ENCODE measurements at places on chromosomes 12 and 14. TPM values are rescaled to one million over a fixed set of nuclear protein-coding genes. Genes with fewer than 3 reads are reported as not detected.

Gene DDHD1
- 8.1 TPM for total RNA-seq

Gene SLC17A8
- total RNA-seq, result not detected

GRCh38 chr12:119715268-119715620 lies 47.3 kb downstream of the PRKAB1 start:
- no peak for DNase-seq

GRCh38 chr14:88987516-88987915 lies 163.1 kb downstream of the TTC8 start:
- DNase-seq, result no peak

DNA sequence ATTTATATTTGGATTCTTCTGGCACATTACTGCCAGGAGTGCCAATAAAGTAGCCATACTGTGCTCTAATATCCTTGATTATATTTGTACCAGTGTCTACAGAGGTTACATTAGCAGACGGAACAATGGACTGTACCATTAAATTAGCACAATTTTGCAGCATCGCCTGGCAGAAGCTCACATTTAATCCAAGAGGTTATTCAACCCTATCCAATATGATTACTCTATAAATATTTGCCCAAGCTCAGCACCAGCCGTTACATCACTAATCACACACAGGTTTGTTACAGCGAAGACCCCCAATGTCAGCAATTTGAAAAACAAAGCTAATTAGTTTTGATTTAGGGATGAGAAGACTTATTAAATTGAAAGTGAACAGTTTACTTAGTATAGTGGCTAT lies 16.9 kb upstream of the MGST1 start:
- no peak for DNase-seq

DNA sequence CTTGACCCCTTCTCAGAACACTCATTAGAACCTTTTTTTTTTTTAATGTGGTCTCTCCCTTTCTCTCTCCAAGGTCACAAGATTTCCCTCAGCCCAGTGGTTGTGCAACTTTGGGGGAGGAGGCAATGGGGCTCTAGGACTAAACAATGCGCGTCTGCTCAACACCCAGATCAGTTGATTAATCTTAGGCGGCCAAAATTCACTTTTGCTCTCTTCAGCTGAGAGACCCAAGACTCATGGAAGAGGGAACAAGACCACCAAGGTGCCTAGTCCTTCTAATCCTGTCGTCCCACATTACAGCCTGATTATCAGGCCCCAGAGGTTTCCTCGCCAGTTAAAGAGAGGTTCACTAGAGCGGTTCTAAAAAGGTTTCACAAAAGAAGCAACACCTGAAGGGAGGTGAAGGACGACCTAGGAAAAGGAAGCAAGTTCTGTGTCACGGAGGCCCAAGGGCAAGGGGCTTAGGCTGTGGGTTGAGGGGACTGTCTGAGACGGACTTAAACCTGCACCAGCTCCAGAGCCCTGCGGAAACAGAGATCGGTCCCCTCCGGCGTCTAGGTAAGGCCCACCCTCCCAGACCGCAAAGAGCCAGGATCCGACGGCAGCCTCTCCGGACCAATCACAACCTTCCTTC lies 824 bp upstream of the TARBP2 start:
- DNase-seq, result no peak

Gene PLCZ1
- not detected for total RNA-seq

- DNase-seq, result no peak
These were observed 781 bp downstream of the ADGRD1 start for GRCh38 chr12:130954544-130954831.

Gene TSPAN8
- total RNA-seq, result not detected

GRCh38 chr14:85531587-85532373 lies 1.8 kb downstream of the FLRT2 start:
- DNase-seq, result peak; percentile 63

GRCh38 chr14:33764876-33765650 lies 185.8 kb downstream of the EGLN3 start:
- peak; percentile 75 for DNase-seq

DNA sequence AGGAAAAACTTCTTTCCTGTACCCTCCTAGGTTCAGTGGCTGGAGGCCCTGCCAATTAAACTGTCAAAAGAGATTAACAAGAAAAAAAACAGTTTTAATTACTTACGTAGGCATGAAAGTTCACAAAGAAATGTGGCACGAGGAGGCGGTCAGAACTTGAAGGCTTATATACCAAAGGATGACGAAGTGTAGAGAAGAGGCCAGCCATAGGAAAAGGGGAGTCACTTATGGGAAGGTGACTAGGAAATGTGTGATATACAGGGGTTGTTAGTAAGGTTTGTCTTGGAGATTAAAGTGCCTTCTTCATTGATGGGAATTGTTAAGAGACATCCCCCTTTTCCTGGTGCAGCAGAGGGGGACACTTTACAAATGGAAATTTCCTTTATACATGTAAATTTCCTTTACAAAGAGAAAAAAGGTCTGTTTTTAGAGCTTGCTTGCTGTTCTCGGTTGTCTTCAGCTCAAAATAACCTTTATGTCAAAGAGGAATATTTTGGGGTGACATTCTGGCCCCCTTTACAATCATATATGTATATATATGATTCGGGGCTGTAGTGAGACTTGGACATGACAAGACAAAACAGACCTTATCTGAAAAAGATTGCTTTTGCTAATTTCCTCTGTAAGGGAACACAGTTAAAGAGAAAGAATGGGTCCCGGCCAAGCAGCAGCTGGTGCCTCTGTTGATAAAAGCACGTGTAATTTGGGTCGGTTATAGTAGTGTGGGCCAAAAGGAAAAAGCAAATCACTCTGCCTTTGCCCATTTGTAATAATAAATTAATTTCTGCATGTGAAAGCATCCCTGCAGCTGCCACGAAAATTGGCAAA lies 38.6 kb downstream of the SYNE2 start:
- peak; percentile 42 for DNase-seq

Gene IRAK3
- total RNA-seq, result 0.28 TPM

DNA sequence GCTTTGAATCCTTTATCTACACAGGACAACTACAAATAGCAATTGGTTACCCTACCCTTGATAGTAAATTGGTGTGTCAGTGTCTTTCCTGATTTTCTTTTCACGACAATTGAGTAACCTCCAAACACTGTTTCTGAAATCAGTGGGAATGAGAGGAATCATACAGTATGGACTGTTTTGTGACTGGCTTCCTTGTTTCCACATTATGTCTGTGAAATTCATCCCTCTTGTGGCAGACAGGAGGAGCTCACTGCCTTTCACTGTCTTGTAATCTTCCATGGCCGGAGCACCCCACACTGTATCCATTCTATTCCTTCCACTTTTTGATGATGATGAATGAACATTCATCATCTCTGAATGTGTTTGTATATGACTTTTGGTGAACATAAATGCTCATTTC lies 164.0 kb upstream of the PZP start:
- DNase-seq, result no peak

DNA sequence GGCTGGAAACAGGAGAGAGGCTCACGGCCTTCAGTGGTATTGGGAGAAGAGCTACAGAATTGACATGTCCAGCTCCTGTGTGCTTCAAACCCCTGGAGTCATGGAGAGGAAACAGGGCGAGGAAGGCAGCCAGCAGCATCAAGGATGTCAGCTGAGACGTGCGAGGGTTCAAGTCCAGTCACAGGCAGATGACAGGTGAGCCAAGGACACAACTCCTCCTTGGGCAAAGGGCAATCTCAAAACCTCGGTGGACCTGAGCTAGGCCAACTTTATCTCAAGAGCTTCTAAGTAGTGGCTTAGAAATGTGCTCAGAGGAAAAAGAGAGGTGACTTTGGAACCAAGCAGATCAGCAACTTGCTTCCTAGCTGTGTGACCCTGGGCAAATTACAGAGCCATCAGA lies 81.6 kb downstream of the TTC9 start:
- DNase-seq, result no peak

GRCh38 chr12:5197656-5198055 lies 154.0 kb downstream of the KCNA5 start:
- DNase-seq, result no peak
